ENCODE measurements at places on chromosomes 6 and 20.

- DNase-seq, result no peak
These were observed 115.3 kb downstream of the TRERF1 start for GRCh38 chr6:42336431-42336830.

- DNase-seq, result no peak
These were observed 42.7 kb downstream of the MAFB start for GRCh38 chr20:40646361-40646760.

DNA sequence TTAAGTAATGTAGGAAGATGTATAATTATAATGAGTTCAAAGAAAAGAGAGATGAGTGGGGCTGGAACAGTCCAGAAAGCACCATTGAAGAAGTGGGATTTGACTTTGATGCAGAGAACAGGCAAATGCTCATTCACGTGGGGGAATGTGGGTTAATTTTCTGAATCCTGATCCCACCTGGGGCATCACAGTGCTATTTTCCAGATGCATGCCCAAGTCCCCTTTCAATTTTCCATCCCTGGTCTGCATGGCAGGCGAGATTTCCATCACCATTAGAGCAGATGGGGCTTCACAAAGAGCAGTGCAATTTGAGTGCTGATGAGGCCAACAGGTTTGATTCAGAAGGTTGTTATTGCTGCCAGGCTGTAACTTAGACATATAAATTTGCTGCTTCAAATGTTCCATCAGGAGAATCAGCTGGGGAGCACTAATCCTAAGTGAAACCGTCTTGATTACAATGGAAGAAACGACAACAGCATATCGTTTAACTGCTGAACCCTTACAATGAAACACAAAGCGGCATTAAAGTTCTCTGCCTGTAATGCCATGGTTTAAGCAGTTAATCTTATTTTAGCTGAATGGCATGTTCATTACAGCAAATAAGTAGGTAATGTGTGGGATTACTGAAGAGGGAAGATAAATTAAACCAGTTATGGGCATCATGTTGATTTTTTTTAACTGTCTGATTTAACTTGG, 45.2 kb downstream of the OSTM1 start:
- DNase-seq, result no peak

DNA sequence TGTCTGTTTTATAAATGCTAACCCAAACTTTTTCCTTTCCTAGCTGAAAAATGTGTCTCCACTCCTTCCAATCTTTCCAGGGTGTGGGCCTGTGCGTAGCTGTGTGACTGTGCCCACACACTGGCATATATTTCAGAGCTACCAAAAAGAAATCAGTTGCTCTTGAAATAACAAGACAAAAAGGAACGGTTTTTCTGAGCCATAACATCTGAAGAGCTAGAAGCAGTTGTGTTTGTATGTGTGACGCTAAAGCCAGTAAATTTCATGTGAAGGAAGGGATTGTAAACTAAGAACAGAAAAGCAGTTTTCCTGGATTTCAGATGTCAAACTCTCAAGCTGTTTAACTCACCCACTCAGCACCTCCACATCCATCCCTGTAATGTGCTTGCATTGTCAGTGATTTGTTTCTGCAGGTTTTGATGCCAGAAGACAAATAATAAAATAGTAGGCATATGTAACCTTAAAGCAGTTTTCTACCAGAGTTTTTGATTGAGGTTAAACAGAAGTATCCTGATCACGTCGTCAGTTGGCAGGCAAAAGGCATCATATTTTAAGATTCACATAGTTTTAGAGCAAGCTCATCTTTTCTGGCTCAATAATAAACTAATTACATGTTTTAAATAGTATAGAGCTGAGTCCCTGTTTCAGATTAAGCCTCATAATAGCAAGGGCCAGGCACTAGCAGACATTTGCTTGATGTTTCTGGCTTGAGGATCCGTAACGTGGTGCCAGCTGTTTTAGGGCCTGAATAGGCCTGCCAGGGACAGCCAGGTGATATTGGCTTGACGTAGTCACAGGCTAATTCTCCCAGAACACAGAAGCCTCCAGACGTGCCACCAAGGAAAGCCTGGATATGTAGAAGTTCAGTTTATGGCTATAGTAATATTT, 90.9 kb downstream of the FOXO3 start:
- peak; percentile 10 for DNase-seq

DNA sequence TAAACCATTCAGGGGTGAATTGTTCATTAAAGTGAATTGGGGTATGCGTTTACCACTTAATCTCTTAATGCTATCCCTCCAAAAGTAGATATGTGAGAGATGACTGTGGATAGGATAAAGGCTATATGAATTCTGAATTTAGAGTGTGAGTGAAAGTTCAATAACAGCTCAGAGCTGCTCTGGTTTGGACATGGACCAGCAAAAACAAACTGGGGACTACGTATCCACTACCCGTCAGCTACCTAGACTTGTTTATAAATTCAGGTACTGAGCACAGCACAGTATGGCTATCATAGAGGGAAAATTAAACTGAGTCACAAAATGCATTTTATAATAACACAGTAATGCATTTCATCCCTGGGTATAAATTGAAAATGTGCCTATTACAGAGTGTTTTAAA, 44.4 kb downstream of the HDDC2 start:
- no peak for DNase-seq

GRCh38 chr6:62721408-62721807, 435.4 kb upstream of the KHDRBS2 start:
- DNase-seq, result no peak

DNA sequence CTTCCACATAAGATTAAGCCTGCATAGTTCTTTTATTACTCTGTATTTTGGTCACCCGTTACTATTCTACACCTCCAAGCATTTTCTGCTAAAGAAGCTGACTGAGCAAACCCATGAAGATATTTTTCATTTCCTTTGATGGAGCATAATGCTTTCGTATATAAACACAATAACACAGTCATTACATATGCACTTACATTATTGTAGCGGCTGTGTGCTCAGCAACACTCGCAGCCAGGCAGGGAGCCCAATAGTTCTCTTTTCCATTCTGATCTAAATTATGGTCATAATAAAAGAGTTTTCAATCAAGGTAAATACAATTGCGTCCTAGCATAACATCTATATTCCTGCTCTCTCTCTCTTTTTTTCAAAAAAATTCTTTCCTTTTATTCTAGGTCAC, 69.6 kb upstream of the TFB1M start:
- no peak for DNase-seq

GRCh38 chr6:26251354-26252076, 113.5 kb upstream of the BTN3A2 start:
- DNase-seq, result peak; percentile 77

DNA sequence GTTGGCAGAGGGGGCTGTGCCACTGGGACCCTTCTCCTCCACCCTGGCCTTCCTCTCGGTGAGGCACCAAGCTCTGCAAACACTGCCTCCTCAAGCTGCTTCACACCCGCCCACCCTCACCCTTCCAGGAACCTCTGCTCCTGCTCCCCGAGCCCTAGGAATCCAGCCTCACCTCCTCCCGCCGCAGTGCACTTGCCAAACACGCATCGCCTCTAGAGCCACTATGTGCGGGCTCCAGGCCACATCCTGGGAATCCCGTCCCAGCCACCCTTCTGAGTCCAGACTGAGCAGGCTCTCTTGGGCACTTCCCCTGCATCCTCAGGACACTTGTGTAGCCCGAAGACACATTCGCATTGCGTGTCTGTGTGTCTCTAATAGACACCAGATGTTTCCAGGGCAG, 18.5 kb downstream of the PSMG4 start:
- no peak for DNase-seq

- DNase-seq, result no peak
These were observed 49.9 kb downstream of the PTPN1 start for GRCh38 chr20:50559856-50560638.

- peak; percentile 18 for DNase-seq
These were observed 2.1 kb downstream of the VEGFA start for GRCh38 chr6:43771858-43772680.

DNA sequence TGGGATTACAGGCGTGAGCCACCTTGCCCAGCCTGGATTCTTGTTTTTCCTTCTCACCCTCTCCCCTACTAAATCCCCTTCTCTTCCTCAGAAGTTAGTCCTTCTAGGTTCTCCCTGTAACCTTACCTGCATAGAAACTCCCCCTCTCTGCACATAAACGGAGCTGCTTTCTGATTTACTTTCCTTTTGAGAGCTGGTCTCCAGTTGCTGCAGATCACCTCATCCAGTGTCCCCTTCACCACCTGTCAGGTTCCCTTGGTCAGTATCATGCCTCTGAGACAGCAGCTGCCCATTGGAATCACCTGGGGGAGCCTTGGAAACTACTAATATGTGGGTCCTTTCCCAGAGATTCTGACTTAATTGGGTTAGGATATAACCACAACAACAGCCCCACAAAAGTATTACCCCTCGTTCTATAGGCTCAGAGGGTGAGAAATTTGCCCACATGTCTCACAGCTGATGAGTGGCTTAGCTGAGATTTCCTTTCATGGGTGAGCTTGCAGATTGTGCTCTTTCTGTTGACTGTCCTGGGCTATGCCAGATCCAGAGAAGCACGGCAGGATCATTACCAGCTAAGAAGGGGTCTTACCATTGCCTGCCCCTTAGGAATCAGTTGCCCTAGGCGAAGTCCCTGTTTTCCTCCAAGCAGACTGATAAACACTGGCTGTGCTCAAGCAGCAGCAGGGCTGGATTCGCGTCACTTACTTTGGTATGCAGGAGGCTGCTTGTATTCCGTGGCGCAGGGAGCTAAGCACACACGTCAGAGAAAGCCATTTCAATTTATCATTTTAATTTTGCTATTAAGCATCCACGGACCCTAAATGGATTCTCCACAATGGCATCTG, 51.3 kb downstream of the AKAP12 start:
- no peak for DNase-seq

DNA sequence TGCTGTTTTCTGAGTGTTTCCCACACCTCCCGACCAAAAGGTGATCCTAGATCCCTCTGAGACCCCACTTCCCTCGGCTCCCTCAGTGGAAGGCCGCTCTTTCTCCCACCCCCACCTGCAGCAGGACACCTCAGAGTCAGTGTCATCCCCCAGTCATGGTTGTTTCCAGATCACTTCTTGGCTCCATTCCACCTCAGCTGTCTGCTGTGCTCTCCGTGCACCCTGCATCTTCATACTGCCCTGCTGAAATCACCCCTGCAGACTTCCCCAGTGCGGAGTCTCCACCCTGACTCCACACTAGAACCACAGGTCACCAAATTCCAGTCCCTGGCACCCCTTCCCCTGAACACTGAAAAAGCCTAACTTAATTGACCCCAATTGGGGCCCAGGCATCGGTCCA, 255.1 kb upstream of the CDYL start:
- no peak for DNase-seq

GRCh38 chr20:20037960-20038359, 14.3 kb downstream of the CRNKL1 start:
- DNase-seq, result peak; percentile 64

DNA sequence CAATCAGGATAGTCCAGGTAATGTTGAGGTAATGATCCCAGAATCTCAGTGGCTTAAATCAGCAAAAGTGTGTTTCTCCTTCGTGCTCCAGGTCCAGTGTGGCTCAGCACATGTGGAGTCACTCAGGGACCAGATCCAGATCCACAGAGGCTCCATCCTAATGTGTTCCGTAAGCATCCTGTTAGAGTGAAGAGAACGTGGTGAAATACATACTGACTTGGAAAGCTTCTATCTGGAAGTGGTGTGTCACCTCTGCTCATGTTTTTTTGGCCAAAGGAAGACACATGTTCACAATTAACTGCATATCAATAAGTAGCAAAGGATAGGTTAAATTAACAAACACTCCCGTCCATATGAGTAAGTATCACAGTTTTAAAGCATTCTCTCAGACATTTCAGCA, 26.8 kb upstream of the PREP start:
- no peak for DNase-seq

DNA sequence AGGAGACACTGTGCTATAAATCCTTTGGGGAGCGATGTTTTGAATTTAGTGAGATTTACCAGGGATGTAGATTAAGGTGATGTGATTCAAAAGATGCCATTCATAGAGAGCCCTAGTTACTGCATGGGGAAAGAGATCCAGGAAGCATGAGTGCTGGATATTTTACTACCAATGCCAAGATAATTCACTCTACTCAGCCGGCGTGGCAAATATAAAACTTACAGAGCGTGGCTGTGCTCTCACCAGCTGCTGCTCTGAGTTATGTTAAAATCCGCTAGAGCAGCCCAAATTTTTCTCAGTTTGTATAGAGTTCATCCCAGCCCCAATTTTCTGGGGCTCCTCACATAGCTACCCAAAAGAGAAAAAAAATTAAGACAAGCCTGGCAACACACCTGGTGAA, 48.6 kb downstream of the BFSP1 start:
- DNase-seq, result no peak

DNA sequence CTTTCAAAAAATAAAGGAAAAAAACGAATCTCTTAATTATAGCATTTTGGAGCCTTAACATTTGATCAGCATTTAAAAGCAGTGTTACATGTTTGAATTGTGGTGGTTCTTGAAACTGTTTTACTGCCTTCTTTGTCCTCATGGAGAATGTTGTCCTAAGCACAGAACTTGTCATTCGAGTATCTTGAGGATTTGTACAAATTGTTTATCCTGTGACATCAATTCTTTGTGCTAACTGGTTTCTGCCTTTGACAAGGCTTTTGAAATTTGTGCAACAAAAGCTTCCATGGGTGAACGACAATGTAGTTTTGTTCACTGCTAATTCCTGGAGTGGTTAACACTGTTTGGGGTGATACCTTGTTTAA, 130.8 kb downstream of the SCAF8 start:
- DNase-seq, result no peak

- DNase-seq, result no peak
These were observed 267.6 kb upstream of the FAM83B start for GRCh38 chr6:54579011-54579410.

- DNase-seq, result no peak
These were observed 71.5 kb upstream of the ISM1 start for GRCh38 chr20:13149371-13150105.

- no peak for DNase-seq
These were observed 26.7 kb upstream of the YWHAB start for GRCh38 chr20:44858606-44859360.

- no peak for DNase-seq
These were observed 97.7 kb upstream of the BCLAF1 start for GRCh38 chr6:136387316-136387715.

DNA sequence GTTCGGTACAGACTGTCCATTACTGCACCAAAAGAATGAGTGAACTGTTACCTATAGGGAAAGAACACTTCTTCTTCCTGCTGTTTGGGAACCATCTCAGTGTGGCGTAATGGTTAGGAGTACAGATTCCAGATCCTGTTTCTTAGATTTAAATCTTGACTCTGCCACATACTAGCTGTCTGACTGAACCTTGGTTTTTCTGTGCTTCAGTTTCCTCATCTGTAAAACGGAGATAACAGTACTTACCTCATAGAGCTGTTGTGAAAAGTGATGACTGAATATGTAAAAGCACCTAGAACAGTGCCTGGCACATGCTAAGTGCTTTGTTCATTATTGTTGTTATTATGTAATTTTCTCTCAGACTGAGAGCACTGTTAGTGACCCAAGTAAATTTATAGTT, 39.8 kb downstream of the STX11 start:
- no peak for DNase-seq

- DNase-seq, result peak; percentile 74
These were observed 43.0 kb downstream of the KIF16B start for GRCh38 chr20:16530201-16530681.

- no peak for DNase-seq
These were observed 4.0 kb upstream of the NR2E1 start for GRCh38 chr6:108161724-108162282.
